Islet precursor cell (in vitro differentiated cells): ENCODE measurements at places on chromosomes 3 and 15.
A peak's percentile ranks its signal among the peaks of the same experiment; 100 is the strongest.

DNA sequence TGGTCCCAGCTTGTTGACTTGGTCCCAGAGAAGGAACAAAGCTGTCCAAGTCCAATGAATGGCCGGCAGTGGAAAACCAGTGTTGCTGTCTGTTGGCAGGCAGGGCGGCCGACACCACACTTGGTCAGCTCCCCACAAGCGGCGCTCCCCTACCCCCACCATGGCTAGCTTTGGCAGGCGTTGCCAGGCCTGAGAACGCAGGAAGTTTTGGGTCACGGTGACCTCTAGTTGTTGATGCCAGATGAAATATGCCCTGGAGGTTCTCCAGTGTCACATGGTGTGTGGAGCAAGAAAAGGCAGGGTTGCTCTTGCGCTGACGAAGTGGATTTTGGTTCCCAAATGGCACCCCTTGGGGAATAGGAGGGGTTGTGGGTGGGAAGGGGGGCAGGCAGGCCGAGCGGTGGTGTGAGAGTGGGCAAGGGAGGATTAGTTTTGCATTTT lies 72.7 kb upstream of the TPRG1 start:
- DNase-seq: no peak

- DNase-seq: no peak
Observed at GRCh38 chr3:187021748-187022402, 91.5 kb downstream of the ST6GAL1 start.

- DNase-seq: no peak
Observed at GRCh38 chr15:83178869-83179325, 28.7 kb downstream of the HDGFL3 start.

DNA sequence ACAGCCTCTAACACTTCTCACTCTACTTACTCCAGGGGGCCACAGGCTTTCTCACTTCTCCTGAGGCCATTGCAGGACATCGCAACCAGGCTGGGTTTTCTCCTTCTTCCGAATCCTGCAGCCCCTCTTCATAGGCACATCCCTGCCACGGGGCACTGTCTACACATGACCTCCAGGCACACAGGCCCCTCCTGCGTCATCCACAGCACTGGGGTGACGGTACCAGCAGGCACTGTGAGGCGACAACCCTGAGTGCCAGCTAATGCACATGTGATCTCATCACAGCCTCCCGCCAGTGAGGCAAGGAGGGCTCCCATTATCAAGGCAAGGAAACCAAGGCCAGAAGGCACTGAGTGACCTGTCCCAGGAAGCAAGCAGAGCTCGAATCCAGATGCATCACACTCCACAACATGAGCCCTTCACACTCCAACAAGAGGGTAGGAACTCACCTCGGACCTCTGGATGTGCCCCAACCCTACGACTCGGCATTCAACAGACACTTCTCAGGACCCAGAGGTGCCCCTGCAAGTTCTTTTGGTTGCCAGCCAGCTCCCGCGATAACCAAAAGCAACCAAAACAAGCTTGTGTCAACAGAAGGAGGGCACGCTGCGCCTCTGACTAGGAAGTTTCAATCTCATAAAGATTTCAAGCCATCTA lies 16.7 kb downstream of the FAM174B start:
- DNase-seq: peak; percentile 41

GRCh38 chr3:71636482-71636881 lies 53.0 kb upstream of the FOXP1 start:
- DNase-seq: no peak
